ENCODE measurements at places on chromosomes 7 and 10.

- DNase-seq, result no peak
Measured at GRCh38 chr10:78361031-78361430, 327.4 kb downstream of the RPS24 start.

- no peak for DNase-seq
Measured at GRCh38 chr10:6729071-6729774, 149.1 kb upstream of the PRKCQ start.

DNA sequence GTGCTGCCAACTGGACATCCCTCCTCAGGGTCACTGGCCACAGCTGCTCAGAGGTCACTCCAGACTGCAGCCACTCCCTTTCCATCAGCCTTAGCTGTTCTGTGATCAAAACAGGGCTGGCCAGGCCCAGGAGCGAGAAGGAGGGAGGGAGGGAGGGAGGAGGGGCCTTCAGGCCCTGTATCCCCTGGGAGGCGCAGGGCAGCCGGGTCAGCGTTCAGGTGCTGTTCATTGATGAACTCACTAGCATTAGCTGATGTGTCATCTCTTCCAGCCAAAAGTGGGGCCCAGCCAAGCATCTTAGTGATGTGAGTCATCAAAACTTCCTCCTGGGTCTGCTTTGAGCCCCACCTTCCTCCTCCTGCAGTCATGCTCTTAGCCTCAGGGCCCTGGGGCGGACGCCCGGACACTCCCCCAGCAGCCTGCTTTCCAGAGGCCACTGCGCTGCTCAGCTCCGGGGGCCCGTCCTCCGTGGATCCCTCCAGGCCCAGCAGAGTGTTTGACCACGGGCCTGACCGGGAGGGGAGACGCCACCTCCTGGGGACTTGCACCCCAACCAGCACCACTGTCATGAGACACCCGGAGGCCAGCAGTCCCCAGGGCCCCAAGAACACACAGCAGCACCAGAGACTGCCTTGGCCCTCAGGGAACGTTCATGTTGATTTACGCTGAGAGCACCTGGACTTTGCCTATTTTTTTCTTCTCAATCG, 149.2 kb downstream of the PRKAG2 start:
- peak; percentile 68 for DNase-seq

DNA sequence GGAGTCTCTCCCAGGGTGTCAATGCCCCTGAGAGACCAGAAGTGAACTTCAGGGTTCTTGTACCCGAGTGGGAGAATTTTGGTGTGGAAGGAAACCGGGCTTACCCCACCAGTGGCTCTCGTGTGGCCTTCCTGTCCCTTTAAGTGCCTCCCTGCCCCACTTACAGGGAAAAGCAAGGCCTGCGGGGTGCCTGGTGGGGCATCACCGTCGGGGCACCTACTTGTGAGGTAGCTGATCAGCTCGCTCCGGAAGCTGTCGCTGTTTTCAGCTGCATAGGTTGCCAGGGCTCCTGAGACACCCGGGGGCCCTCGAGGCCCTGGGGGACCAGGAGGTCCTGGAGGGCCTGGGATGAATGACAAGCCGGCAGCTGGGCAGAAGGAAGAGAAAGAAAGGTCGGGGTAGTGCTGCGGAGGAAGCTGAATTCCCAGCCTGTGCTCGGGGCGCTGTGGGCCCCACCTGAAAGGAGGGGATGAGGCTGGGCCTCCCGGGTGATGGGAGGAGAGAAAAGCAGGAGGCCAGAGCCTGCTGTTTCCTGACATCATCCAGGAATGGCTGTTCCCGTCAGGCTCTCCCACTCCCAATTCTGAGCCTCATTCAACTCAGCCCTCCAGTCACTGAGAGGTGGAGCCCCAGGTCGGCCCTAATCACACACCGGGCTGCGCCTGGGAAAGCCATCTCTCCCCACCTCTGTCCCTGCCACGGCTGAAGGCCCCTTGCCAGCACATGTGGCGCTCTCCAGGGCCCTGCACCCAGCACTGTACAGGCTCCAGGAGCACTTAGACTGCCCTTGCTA, 51.1 kb downstream of the COL17A1 start:
- no peak for DNase-seq

GRCh38 chr7:140230861-140231770, 54.3 kb upstream of the KDM7A start:
- peak; percentile 89 for DNase-seq

DNA sequence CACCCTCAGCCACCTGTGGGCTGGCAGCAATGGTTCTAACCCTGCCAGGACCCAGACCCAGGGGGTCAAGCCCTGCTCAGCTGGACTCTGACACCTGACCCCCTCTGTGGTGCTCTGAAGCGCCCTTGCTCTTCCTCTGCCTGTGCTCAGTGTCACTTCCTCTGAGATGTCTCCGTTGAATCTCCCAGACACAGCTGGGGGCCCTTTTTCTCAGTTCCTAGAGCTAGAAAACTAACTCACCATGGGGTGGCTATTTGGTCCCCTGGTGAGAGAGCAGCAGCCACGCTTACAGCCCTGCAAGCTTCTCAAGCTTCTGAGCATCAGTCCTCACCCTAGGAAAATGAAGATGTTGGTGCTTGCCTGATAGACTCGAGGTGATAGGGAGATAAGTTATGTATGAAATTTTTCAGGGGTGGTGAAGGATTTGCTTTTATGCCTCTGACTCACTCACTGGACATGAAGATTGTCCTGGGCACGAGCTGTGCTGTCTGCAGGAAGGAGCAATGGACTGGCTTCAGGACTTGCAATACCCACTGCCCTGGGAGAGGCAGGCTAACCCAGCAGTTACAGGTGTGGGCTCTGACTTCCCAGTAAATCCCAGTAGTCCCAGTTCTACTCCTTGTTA, 29.6 kb downstream of the COL13A1 start:
- DNase-seq, result no peak

DNA sequence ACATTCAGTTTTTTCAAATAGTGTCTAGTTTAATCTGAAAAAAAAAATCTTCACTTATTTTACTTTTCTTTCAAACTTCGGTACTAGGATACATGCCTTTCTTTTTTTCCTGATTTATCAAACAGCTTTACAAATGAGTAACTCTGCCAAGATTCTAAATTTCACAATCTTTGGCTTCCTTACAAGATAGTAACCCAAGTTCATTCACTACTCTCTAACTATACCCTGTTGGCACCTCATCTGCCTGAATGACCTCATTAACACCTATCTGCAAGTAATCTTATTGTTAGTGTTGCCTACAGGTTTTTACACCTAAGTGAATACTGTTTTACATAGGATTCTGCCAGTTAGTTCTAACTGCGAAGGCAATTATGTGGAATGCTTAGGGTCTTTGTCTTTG, 159.8 kb downstream of the FOXP2 start:
- no peak for DNase-seq

- DNase-seq, result no peak
Measured at GRCh38 chr10:100153239-100153825, 32.5 kb downstream of the ERLIN1 start.

GRCh38 chr10:13068484-13068883, 31.5 kb upstream of the OPTN start:
- DNase-seq, result no peak

DNA sequence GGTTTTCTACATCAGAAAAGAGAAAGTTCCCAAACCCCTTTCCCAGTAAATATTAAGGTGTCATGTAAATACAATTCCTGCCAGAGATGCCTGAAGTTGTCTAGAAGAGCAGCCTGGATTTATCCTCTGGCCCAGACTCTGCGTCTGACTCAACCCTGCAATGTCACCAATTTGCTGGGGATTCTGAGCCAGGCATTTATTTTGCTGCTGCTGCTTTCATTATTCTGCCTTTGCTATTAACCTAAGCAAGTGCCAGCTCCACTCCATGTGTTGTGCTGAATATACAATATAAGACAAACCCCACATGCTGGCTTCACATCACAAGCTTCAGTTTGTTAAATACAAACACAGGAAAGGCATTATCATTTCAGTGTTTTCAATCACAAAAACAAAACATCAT, 59.1 kb downstream of the ELAPOR2 start:
- DNase-seq, result no peak

GRCh38 chr10:110524859-110525232, 27.1 kb downstream of the DUSP5 start:
- DNase-seq, result no peak

DNA sequence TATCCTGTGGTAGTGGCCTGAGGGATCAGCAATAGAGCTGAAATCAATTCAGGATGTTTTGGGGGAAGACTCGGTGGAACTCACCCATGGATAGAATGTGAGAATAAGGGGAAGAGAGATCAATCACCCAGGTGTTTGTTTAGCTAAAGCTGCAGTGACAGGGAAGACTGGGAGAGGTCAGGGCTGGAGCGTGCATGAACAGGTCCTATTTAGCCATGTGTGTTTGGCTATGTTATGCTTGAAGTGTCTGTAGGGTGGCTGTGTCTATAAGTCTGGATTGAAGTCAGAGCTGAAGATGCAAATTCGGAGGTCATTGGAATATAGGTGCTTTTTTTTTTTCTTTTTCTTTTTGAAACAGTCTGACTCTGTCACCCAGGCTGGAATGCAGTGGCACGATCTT, 4.6 kb downstream of the ATP6V1F start:
- no peak for DNase-seq

DNA sequence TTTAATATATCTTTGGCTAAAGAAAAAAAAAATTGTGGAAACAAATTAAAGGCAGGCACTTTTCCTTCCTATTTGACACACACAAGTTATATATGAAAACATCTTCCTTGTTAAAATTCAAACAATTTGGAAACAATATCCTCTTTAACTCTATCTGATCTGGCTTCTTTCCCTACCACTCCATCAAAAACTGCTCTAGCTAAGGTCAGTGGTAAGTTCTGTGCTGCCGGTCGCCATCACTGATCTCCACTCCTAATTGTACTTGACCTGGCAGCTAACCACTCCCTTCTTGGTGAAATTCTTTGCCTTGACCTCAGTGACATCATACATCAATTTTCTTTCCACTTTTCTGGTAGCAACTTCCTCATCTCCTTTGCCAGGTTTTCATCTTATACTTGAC, 47.9 kb upstream of the MRLN start:
- no peak for DNase-seq

DNA sequence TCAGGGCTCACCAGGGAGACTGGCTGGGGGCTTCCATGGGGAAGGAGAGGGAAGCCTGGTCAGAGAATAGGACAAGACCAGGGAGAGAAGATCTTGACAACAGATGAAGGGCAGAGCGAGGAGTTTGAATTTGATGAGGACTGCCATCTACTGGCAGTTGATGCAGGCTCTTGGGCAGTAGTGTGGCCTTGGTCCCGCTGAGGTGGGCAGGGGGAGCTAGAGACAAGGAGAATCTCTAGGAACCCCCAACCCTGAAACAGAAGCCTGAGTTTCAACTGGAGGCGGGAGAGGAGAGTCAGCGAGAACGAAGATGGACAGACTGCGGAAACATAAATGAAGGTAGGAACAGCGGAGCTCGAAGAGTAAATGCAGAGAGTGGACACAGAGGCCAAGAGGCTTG, 81.0 kb downstream of the PPP1R3C start:
- no peak for DNase-seq

DNA sequence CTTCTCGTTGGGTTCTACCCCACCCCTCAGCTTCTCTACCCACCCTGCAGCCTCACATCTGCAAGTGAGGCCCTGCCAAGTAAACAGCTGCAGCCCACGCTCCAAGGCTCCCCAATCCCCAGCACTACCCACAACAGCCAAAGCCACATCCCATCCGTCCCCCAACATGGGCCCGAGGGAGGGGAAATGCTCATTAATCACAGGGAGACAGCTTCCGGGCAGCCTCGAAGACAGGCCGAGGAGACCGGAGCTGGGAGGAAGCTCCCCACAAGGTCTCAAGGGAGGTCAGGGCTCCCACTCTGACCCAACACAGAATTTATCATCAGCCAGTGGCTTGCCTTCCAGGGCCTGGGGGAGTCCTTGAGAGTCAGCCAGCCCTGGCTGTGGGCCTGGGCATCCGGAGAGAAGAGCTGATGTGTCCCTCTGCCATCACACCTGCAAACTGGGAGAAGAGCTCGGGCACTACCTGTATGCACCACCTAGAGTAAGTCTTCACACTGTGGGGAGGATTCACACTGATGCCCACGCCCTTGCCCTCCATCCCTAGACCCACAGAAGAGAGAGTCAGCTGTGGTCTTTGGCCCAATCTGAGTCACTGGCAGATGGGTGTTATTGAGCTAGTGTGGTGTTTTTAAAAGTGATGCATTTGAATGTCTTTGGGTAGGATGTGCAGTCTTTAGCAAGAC, 115.5 kb upstream of the ZMIZ1 start:
- no peak for DNase-seq

DNA sequence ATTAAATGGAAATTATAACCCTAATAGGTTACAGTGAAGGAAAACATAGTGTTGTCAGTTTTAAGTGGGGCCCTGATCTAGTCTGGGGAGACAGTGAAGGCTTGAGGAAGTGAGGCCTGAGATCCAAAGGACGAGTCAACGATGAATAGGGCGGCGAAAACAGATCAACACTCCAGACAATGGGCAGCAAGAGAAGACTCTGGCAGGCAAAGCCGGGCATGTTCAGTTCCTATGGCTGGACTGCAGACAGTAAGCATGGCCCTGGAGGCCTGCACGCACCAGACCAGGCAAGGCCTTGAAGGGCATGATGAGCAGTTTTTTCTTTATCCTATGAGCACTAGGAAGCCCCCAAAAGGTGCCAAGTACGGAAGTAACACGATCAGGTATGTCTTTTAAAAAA, 127.8 kb downstream of the RNF216 start:
- DNase-seq, result no peak

DNA sequence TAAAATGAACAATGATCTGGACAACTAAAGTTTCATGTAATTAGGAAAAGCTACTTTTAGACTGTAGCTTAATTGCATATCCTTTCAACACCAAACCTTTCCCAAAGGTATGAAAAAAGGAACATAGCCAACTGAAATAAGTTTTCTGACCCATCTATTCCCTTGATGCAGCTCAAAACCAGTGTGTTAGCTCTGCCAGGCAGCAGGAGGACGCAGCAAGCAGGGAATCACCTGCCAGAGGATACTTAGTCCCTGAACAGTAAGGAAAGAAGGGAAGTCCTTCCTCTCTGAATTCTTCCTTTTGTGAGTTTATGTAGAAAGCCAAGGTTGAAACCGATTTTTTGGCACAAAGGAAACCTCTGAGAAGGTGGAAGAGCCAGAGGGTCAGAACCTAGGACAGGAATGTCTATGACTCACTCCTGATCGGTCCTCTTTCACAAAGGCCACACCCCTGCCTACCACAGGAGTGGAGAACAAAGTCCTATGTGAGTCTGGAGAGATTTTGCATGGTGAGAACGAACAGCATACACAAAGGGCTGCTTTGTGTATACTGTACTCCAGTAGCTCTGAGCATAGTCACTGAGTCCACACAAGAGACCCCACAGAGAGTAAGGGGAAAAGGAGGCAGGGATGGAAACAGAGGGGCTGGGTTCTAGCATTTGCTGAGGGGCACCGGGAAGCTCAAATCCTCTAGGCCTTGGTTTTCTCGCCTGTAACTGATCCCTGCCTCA, 68.8 kb upstream of the GSDME start:
- peak; percentile 61 for DNase-seq
